ENCODE measurements at places on chromosomes 6 and 20. TPM values are rescaled to one million over a fixed set of nuclear protein-coding genes. Genes with fewer than 3 reads are reported as not detected.

GRCh38 chr6:164151161-164152120, 736.9 kb downstream of the QKI start:
- DNase-seq, result no peak

DNA sequence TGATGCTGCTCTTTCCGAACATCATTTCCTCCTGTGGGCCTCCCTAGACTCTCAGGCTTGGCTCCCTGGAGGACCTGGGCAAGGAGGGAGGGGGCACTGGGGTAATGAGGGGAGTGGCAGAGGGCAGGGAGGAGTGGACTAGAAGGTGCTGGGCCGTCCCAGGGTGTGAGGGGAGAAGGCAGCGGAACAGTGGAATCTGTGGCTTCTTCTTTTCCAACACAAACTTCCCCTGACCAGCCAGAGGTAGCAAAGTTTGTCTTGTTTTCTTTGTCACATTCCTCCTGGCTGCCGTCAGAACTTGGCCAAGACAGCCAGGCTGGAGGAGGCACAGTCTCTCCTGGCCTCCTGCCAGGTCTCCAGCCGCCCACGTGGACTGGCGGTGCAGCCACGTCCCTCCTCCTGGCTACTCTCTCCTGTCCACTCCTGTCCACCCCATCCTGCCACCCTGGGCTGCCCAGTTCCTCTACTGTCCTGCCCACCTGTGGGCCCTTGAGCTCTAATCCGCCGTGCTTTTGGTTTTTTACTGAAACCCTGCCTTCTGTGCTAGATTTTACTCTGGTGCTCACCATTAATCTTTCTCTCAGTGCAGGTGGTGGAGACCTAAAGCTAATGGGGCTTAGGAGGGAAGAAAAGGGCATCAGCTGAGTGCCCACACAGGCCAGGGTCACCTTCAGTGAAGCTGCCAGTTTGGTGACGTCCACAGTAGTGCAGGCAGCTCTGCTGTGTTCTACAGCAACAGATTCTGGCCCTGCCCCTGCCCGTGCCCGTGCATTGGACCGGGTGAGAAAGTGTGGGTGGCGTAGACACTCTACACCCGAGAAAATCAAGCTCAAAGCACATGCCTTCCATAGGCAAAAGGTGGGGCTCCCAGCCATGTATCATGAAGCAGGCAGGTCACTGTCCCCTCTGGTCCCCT, 2.8 kb upstream of the CDSN start:
- no peak for DNase-seq

DNA sequence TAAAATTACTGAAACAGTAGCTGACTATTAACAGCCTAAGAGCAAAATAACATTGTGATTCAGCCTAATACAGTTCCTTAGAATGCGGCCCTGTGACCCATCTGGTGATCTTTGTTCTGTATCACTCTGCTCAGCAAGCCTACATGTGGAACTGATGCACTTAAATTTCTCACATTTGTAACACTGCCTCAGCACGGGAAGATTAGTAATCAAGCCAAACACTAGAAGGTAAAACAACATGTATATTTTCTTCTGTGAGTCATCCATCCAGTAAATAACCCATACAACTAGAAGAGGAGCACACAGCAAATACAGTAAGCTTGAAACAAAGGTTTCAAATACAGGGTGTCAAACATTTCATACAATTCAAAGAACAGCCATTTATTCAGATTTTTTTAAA, 189.7 kb upstream of the NOX3 start:
- no peak for DNase-seq

DNA sequence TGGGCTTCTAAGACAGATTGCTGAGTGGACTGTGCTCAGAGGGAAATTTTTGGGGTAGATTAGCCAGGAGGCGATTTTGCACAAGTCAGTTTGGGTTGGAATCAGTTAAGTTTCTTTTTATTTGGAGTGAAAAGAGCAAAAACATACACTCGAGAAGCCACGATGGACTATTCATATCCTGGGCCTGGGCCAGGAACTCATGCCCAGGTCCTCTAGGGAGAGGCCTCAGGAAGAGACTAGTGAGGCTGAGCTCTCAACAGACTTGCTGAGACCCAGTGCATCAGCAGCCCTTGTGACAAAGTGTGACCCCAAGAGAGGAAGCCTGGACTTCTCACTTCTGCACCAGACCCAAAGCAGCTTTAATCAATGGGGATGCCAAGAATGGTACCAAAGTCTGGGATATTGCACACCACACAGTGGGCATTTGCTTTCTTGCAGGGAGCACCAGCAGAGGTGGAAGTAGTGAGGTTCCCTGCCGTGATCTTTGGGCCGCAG, 61.6 kb upstream of the MAFB start:
- no peak for DNase-seq

DNA sequence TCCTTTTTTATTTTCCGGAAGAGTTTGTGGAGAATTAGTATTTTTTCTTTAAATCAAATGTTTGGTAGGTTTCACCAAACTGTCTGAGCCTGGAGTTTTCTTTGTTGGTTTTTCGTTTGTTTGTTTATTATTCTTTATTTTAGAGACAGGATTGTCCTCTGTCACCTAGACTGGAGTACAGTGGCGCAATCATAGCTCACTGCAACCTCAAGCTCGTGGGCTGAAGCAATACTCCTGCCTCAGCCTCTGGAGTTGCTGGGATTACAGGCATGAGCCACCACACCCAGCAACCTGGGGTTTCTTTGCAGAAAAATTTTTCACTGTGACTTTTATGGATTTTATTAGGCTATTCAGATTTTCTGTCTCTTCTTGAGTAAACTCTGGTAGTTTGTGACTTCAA, 120.2 kb upstream of the LOC128125822 start:
- DNase-seq, result no peak

DNA sequence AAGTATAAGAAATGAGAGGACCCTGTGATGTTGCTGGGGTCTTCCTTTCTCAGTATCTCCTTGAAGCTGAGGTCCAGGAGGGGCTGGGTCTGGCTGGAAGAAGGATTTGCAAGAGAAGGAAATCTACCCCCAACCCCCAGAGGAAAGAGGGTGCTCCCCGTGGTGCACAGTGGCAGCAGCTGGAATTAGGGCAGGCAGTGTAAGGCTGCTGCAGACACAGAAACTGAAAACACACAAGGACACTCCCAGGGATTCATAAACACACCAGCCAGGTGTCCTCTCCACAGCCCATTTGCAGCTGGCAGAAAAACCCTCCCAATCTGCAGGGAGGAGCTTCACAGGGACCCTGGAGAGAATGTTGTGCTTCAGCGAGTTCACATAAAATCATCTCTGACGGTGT, 297.2 kb downstream of the CDH26 start:
- no peak for DNase-seq

- peak; percentile 77 for DNase-seq
Measured at GRCh38 chr6:134063966-134064445, 11.6 kb upstream of the SLC2A12 start.

DNA sequence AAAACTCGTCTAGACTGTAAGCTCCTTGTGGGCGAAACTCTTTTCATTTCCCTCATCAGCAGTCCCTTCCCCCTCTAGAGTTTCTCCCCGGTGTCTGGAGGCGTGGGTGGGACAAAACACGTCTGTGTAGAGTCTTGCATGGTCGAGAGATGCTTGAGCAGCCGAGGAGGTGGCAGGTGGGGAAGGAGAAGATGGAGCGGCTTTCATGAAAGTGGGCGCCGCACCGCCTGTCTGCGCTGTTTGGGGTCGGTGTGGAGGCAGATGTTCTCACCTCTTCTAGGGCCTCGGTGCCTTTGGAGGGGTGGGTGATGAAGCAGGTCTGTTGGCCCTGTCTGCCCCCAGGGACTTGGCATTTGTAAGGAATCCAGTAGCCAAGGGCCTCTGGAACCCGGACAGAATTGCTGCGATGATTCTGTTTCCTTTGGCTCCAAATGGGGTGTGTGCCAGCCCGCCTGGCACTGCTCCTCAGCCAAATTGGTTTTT, 1.2 kb downstream of the BRPF3 start:
- no peak for DNase-seq

DNA sequence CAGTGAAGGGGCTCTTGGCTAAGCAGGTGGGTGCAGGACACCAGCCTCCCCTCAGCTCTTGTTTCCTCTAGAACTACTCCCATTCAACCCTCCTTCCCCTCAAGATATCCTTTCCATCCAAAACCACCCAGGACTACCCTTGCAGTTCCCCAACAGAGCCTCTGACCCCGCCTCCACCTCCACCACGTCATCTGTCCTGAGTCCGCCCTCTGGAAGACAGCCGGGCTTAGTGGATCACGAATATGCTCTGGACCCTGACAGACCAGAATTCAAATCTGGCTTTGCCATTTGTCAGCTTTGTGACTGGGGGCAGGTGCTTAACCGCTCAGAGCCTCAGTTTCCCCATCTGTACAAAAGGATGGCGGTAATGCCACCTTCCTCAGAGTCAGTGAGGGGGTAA, 31.4 kb downstream of the TFEB start:
- DNase-seq, result no peak

DNA sequence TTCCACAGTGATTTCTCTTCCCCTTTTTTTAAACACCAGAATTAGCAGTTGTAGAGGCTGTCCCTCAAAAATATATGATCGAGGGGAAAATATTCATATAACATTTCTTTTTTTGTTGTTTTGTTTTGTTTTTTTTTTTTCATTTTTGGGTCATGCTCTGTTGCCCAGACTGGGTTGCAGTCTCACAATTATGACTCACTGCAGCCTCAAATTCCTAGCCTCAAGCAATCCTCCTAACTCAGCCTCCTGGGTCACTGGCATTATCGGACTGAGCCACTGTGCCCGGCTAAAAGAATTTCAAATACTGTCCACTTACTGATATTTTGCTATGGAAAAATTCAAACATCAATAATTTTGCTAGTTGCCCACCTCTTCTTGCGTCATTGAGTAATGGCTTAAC, 134.0 kb downstream of the HFE start:
- no peak for DNase-seq

GRCh38 chr6:118650582-118651281, 659 bp downstream of the CEP85L start:
- DNase-seq, result no peak

- peak; percentile 7 for DNase-seq
Measured at GRCh38 chr20:13644010-13644409, 5.3 kb upstream of the TASP1 start.

GRCh38 chr20:62624719-62625453, 17.4 kb upstream of the SLCO4A1 start:
- DNase-seq, result no peak

- DNase-seq, result peak; percentile 58
Measured at GRCh38 chr6:105886814-105887544, 199.2 kb upstream of the PRDM1 start.

DNA sequence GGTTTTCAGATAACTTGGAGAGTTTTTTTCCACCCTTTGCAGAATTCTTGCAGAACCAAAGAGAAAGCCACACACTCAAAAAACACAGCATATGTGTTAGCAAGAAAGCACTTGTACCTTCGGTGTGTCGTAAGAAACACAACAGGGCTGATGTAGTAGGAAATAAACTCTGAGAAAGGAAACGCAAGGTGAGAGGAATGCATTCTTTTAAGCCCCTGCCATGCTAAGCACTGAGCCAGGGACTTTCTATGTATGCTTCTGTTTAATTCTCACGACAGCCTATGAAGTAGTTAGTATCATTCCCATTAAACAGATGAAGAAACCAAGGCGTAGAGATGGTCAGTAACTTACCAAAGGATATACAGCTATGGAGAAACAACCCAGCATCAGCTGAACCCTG, 23.1 kb downstream of the NEDD9 start:
- peak; percentile 53 for DNase-seq

DNA sequence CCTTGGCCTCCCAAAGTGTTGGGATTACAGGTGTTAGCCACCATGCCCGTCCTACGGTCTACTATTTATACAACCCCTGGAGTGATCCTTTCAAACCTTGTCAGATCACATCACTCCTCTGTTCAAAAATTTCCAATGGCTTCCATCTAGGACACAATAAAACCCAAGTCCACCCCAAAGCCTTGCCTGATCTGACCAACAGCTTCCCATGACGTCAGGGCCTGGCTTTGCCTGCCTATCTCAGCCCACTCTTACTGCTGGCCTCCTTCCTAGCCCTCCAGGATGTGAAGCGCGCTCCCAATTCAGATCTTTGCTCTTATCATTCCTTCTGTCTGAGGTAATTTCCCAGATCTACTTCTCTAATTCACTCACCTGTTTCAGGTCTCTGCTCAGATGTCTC, 128.4 kb downstream of the LINC00237 start:
- DNase-seq, result no peak

DNA sequence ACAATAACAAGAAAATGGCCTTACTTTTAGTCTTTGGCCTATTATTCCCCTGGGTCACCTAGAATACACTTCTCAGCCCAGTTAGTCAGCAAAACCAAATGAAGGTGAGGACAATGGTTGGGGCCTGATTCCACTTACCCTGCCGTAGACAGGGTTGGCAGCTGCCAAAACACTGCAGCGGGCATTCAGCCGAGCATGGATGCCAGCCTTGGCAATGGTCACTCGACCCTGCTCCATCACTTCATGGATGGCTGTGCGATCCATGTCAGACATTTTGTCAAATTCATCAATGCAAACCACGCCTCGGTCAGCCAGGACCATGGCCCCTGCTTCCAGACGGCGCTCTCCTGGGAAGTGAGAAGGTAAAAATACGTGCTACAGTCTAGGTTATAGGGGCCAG, 8.4 kb downstream of the MCM3 start:
- no peak for DNase-seq

- no peak for DNase-seq
Measured at GRCh38 chr6:68911811-68912210, 276.7 kb downstream of the ADGRB3 start.

DNA sequence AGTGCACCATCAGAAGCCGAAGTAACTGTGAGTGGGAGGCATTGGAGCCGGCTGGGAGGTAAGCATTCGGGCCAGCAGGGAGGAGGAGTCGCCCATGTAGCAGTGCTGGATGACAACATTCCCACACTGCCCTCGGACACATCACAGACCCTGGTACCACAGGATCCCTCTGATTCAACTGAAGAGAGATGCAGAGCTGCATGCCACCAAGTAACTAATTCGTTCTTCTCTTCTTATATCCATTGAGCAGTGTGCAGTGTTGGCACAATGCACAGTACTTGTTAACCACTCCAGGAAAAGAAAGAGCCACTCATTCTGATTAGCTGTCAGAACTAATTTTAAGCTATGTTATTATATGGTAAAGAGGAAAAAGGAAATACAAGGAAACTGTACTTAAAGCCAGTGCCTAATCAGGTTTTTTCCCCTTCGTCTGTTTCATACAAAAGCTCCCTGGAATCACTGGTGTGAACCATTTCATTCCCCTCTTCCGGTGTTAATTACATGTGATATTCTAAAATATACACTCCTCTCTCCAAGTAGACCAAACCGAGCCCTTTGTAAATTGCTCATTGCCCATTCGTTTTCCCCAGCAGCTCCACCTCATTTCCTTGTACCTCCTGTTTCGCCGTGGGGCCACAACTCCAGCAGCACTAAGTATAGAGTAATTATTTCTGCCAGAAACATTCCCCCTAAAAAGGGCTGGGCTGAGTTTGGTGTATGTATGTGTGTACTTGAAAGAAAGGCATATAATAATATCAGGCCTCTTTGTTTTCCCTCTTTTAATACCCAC, 32.4 kb upstream of the ADTRP start:
- no peak for DNase-seq

- DNase-seq, result no peak
Measured at GRCh38 chr6:33418690-33419291, 884 bp upstream of the CUTA start.

EPHA7 gene
- under 0.01 TPM for total RNA-seq

SIRPD gene
- not detected for total RNA-seq

LY6G6C gene
- not detected for total RNA-seq

GPLD1 gene
- under 0.01 TPM for total RNA-seq
